ENCODE measurements at places on chromosomes 6 and 20.

- DNase-seq, result no peak
These were observed 525.8 kb upstream of the POU3F2 start for GRCh38 chr6:98308564-98308963.

DNA sequence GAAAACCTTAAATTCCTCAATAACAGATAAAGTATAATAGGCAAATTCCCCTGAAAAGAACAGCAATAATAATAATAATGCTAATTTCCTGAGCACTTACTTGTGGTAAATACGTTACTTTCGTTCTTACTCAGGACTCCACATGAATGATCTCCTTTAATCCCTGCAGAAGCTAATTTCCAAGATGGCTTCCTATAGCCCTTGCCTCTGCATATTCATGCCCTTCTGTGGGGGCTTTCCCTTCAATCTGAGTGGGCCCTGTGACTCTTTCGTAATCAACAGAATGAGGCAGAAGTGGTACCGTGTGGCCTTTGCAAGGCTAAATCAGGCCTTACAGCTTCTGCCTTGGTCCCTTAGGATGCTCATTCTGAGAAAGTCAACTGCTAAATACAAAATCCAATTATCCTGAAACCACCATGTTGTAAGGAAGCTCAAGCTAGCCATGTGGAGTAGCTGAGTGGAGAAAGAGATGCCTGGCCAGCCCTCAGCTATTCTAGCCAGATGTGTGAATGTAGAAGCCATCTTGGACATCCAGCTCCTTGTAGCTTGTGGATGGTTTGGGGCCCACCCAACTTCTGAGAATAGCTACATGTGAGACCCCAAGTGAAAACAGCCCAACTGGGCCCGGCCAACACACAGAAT, 50.5 kb downstream of the MCUR1 start:
- DNase-seq, result no peak

DNA sequence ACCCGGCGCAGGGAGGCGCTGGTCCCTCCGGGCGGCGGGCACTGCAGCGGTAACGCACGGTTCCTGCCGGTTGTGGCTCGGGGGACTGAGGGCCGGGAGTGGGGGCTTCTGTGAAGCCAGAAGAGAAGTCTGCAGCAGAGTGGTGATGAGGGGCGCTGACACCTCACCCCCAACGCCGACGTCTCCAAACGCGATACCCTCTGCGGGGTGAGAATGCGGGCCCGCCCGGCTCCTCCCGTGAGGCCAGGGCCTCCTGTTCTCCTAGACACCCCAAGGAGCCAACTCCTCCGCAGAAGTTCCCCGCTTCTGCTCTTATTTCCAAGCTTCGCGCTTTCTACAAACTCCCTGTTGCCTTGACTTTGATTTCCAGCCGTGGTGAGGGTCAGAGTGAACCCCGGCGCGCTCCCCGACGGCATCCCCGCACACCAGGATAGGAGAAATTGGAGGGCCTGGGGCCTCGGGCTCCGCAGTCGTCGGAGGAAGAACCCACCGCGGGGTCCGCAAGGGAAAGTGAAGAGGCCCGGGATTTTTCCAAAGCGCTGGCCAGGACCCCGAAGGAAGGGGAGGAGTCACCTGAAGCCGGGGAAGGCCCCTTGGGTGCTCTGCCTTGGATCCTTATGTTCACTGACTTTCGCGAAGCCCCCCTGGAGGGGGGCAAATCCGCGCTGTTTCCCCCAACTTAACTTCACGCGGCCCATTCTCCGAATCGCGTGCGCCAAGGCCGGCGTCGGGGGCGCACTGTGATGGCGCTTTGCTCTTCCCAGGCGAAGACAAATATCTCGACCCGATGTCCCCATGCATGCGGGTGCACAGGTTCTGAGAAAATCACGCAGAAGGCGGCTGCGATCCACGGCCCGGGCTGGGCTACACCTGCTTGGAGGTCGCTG, 3.1 kb upstream of the INSM1 start:
- no peak for DNase-seq

DNA sequence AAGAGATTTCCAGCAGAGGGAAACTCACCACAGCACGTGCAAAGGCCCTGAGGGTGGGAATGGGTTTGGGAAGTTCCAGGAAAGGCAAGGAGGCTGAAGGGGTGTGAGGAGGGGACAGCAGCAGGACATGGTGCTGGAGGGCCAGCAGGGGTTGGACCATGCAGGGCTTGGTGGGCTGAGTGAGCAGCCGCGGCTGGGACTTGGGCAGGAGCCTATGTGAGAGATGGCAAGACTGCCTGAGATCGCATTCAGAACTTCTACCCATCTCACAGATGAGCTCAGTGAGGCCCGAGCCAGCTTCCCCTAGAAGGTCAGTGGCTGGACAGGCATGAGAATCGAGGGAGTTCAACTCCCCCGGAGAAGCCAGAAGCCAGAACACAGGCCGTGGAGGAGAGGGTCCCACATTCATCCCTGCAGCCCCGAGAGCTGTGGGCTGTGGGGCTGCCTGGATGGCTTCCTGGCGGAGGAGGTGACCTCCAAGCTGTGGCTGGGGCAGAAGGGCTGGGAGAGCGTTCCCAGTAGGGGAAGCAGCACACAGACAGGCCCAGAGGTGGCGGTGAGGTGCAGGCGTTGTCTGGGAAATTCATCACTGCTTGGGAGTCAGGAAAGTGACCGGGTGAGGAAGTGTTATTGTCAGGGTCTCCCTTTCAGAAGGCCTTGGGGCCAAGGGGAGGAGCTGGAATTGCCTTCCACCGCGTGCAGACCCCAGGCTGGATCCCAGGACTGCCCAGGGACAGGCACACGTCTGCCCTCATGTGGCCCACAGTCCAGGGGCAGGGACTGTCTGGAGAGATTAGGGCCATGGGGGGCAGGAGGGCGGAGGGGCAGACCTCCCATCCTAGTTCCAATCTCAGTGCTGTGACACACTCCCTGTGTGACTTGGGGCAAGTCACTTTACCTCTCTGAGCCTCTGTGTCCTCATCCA, 103.8 kb downstream of the CEBPB start:
- no peak for DNase-seq

GRCh38 chr6:125009578-125009977, 47.3 kb downstream of the RNF217 start:
- no peak for DNase-seq

DNA sequence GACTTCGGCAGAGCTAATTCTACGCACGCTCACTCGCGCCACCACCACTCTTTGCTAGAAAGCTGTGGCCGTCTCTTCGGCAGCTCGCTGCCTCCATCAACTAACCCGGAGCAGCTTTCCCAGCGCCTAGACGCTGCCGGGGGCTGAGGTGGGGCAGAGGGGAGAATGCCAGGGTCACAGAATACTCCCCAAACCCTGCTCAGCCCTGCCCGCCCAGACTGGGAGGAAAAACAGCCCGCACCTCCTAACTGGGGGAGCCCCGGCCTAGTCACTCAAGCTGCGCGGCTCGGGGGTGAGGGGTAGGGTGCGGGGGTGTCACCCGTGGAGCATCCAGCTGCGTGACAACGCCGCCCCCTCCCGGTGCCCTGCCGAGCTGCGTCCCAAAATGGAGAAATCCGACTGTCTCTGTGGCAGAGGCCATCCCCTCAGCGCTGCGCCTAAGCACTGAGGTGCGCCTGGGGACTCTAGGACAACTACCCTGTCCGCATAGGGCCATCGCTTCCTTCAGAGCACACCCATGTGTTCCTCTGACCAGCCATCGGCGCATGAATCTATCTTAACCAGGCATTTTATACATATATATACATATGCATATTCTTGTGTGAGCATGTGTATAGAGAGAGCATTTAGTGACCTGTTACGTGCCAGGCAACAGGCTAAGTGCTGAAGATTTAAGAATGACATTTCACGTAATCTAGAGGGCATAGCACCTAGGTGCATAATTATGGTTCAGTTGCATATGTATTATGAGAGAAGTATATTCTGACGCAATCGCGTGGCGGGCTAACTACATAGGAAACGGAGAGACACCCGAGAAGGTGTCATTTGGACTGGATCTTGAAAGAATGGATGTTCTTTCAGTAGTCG, 1.5 kb upstream of the TENT5A start:
- DNase-seq, result peak; percentile 68

DNA sequence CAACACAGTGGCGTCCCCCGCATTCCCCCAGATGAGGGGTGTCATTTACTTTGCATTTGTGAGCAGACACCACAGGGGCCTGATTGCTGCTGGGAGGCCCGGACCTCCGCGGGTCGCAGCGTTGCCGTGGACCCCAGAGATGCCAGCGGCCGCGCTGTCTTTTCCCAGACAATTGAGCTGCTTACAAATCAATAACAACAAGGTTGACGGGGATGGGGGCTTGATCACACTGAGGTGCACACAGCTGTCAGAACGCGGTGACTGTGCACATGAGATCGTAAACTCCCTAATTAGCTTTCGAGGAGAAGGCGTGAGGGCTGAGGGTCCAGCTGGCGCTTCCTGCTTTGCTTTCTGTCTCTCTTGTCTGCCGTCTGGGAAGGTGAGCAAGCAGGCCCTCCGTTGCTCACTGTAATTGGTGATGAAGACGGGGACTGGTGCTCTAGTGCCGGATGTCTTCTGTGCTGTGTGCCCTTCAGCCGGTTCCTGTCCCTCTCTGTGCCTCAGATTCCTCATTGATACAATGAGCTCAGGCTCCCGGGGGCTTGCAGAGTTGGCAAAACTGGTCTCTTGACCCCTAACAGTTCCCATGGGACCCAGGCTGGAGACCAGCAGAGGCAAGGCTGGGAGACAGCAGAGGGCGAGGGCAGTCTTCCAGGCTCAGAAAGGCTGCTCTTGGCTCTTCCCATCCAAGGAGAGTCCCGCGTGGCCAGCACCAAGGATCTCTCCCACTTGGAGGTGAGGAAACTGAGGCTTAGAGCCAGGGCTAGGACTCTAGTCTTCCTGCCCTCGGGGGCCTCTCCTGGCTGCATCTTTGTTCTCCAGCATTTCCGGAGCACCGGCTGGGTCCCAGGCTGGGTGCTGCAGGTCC, 126.0 kb upstream of the PMEPA1 start:
- DNase-seq, result no peak

DNA sequence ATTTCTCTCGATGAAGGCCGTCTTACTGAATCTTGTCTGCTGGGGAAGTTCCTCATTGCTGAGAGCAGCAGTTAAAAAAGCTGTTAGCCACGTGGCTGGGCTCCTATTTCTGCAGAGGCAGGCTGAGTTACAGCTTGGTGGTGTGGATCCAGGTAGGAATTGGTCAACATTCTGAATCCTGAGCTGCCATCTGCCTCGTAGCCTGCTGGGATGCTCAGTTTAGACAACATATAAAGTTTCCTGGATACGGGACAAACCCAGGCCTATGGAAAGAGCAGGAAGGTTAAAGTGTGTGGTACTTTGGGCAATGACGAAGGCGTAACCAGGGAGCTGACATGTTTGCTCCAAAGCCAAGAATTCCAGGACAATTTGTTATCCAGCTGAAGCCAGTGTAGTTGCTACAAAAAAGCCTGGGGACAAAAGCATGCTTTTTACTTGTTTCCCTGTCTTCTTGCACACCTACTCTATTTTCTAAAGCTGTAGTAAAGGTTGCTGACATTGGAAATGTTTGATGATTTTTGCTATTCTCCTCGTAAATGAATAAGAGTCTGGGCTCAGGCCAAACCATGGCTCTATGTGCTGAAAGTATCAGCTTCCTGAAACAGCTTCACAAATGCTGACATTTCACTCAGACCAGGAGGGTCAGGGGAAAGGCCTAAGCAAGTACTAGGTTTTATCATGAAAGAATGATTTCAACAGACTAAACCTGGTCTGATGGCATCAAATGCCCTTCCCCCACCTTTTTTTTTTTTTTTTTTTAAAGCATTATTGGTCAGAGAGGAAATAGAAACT, 12.4 kb upstream of the MYLK2 start:
- no peak for DNase-seq

- DNase-seq, result no peak
These were observed 12.1 kb upstream of the NEDD9 start for GRCh38 chr6:11244387-11245126.

DNA sequence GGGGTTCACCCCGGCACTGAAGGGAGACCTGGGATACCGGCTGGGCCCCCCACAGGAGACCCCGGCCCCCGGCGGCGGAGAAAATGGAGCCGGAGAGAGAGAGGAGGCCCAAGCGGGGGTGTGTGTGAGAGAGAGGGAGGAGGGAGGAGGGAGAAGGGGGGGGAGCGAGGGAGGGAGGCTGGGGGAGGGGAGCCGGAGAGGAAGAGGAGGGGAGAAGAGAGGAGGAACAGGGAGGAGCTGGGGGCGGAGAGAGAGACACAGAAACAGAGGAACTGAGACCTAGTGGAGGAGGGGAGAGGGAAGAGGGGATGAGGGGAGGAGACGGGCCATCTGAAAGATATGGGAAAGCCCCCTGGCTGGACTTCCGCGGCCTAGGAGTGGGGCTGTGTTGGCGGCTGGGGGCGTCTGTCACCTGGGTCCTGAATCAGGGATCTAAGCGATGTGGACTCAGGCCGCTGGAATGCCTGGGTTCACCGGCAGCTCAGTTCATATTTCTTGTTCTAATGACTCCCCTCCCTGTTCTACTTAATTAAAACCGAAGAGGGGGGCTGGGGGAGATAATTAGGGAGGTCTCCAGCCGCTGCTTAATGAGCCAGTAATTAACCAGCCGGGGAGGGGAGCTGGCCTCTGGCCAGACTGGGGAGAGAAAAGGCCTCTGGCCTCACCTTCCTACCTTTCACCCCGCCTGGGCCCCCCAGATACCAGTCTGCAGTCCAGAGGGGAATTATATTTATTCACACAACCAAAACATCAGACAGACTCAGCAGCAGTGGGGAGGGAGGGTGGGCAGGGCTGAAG, at the start of gene PBX2:
PBX2 (minus strand) TSS at position 149 of the 798 bp plus-strand sequence. CDS start 287 bp downstream, outside the sequence.
- DNase-seq, result peak; percentile 70

DNA sequence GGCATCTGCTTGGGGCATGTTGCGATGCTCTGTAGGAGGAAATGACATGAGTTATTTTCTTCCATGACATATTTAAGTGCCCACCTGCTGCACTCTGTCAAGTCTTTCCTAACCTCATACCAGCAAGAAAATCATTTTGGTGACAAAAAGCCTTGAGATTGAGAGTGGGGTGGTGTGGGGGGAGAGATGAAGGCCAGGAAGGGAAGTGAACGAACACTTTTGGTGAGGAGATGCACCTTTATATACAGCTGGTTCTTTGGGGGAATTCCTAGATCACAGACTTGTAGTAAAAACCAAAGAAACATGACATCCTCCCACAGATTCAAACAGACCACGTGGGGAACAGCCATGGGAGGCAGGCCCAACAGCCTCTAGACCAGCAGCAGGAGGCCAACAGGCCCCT, 26.1 kb downstream of the NCOA5 start:
- DNase-seq, result no peak

DNA sequence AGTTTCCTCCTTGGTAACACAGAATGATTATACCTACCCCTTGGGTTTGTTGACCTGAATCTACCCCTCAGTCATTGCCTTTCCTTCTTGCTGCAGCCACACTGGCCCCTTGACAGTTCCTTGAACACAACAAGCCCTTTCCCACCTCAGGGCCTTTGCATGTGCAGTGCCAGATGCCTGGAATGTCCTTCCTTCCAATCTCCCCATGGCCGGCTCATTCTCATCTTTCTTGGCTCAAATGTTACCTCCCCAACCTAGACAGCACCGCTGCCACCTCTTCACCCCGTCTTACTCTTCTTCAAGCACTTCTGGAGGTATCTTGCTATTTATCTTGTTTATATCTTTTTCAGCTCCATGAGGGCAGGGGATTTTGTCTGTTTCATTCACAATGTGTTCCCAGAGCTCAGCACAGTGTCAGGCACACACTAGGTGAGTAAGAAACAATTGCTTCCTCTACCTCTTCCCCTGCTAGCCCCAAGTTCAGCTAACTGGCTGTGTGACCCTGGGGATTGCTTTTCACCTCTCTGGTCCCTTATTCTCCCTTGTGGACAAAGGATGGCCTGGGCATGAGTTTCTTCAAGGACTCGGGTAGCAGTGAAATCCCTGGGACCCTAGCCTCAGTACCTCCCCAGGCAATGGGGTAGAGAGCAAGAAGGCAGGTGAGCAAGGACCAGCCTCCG, 121.5 kb downstream of the CEBPB start:
- DNase-seq, result no peak

Data from stimulated activated CD4-positive, alpha-beta T cell treated with anti-CD3 and anti-CD28 coated beads, Interleukin-1b, Interleukin-23, amount 100 ng/mL, for 1 hour (primary cell).